ENCODE measurements at places on chromosomes 13 and 19. TPM values are rescaled to one million over a fixed set of nuclear protein-coding genes. Genes with fewer than 3 reads are reported as not detected.

ZNF835 gene
- total RNA-seq = not detected

LMTK3 gene
- total RNA-seq = not detected

DAND5 gene
- 0.20 TPM for total RNA-seq

LSM7 gene
- total RNA-seq = 124 TPM

SMIM44 gene
- not detected for total RNA-seq

UBE2L5 gene
- total RNA-seq = not detected

NEK3 gene
- total RNA-seq = 23.5 TPM
